GM04503 (cell line): ENCODE measurements at places on chromosomes 7 and 10.

GRCh38 chr7:22551768-22552513 is 52.0 kb upstream of the STEAP1B start:
- no peak for DNase-seq

DNA sequence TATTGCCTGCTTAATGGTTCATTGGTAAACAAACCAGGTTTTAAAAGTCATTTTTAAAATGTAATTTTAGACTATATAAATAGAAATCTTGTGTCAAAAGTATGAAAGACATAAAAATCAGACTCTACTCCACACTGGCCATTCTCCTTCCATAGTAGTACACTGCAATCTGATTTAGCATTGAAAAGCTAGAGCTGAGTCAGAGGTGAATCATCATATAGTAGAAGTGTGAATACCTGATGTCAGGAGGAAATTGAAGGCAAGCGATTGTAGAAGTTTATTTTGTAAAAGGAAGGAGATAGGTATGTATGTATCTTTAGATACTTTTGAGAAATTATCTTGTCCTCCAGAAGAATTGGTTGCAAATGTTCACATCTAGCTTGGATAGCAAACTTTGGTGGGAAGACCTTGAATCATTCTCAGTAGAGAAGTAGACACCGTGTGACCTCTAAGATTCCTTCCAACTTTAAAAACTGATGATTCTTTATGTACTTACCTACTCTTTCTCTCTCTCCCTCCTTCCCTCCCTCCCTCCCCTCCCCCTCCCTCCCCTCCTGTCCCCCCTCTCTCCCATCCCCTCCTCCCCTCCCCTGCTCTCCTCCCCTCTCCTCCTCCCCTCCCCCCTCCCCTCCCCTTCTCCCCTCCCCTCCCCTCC is 88.1 kb downstream of the BTAF1 start:
- no peak for DNase-seq

DNA sequence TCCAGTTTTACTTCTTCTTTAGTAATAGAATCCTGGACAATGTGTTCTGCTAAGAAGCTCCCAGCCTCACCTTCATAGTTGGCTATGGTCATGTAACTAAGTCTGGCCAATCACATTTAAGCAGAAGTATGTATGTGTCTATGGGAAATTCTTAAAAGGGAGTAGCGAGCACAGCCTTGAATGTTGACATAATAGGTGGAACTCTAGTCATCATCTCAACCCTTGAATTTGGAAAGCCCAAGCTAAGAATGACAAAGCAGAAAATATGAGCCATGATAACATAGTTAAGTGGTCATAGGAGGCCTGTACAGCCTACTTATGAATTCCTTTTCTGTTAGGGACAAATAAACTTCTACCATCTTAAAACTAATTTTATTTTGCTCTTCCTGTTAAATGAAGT is 134.1 kb downstream of the MAGI2 start:
- no peak for DNase-seq

DNA sequence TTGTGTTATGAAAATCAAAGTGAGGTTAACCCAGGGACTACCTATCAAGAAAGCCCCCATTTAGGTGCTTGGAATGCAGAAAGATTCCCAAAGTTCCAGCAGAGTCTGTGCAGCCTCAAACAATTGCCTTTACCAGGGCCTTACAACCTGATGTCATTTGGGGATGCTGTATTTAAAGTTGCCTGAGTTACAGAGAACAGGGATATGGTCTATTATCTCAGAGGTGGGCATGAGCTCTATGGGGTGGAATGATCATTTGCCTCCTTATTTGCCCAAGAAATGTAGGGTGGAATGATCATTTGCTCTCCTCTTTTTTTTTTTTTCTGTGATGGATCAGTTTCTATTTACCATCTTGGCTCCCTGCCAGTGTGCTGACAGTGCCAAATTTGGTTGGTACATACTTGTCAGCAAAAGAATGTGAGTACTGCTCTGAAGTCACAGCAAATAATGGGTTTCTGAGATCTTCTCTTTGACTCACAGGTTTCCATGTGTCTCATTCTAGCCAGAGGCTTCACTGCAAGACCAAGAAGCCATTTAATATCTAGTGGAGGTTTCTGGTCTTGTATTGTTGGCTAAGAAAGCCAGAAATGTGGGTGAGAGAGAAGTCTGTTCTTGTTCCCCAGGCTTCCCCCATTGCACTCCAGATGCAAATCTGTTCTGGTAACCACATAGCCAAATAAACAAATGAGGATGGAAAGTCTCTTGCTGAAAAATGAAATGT is 45.5 kb upstream of the ZNRF2 start:
- peak; percentile 22 for DNase-seq

GRCh38 chr7:112556633-112557032 is 75.8 kb downstream of the LSMEM1 start:
- no peak for DNase-seq

- DNase-seq = no peak
These were observed 2.6 kb downstream of the TMEM243 start for GRCh38 chr7:87216701-87217508.

GRCh38 chr10:97779975-97780374 is 8.2 kb upstream of the SFRP5 start:
- no peak for DNase-seq

DNA sequence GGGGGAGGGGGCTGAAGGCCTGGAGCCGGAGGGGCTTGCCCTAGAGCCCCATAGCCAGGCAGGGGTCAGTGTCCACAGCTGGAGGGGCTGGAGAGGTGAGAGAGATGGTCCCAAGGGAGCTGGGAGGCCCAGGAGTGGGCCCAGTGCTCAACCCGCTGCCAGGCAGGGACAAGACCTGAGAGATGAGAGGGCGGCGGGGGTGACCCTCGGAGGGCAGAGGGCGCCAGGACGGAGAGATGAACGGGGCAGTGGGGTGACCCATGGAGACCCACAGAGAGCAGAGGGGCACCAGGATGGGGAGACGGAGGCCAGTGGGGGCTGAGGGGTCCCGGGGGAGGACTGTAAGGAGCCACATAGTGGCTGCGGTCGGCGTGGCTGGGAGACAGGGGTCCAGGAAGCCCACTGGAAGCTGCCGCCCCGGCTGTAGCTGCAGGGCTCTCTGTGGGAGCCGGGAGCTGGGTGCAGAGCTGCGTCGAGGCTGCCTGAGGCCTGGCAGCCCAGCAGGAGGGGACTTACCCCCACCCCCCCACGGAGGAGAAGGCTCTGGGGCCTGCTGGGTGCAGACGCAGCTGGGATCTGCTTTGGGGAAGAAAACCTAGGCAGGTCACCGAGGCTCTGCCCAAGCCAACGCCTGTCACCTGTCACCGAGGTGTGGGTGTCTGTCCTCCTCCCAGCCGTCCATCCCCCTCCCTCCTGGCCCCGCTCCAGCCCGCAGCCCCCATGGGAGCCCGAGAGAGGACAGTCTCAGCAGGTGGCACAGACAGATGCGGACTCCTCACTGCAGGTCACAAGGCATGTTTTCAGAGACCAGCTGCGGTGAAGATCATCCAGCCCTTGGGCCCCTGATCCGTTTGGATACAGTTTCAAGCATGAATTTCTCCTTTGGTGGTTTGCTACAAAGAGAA is 25.1 kb downstream of the PWWP2B start:
- no peak for DNase-seq

- no peak for DNase-seq
These were observed 130.9 kb downstream of the CHN2 start for GRCh38 chr7:29325476-29325875.

- no peak for DNase-seq
These were observed 14.1 kb downstream of the SUMF2 start for GRCh38 chr7:56078196-56078595.

- DNase-seq = no peak
These were observed 157.3 kb upstream of the AUTS2 start for GRCh38 chr7:69440976-69441375.

DNA sequence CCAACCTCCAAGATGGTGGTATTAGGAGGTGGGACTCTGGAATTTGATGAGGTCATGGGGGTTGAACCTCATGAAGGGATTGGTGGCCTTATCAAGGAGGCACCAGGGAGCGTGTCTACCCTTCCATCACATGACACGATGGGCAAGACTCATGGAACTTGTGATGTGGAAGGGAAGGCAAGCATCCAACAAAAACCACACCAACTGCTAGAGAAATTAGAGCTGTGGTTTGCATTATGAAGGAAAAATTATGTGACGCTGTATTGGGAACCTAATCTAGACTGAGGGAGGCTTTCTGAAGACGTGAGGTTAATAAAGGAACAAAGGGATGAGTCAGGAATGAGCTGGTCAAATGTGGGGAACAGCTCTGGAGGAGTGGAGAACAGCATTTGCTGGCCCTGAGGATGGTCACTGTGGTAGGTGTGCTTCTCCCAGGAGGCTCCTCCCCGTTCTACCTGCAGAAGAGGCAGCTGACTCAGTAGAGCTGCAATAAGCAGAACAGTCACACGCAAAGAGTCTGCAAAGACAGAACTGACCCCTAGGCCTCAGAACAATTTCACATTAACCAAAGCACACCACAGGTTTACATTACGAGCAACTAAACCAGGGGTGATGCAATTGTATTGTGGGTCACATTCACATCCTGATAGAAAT is 236.6 kb upstream of the GRB10 start:
- peak; percentile 42 for DNase-seq

- no peak for DNase-seq
These were observed 83.8 kb upstream of the TMEM168 start for GRCh38 chr7:112873831-112874553.

- DNase-seq = peak; percentile 55
These were observed 32.3 kb downstream of the REEP3 start for GRCh38 chr10:63553473-63553872.

DNA sequence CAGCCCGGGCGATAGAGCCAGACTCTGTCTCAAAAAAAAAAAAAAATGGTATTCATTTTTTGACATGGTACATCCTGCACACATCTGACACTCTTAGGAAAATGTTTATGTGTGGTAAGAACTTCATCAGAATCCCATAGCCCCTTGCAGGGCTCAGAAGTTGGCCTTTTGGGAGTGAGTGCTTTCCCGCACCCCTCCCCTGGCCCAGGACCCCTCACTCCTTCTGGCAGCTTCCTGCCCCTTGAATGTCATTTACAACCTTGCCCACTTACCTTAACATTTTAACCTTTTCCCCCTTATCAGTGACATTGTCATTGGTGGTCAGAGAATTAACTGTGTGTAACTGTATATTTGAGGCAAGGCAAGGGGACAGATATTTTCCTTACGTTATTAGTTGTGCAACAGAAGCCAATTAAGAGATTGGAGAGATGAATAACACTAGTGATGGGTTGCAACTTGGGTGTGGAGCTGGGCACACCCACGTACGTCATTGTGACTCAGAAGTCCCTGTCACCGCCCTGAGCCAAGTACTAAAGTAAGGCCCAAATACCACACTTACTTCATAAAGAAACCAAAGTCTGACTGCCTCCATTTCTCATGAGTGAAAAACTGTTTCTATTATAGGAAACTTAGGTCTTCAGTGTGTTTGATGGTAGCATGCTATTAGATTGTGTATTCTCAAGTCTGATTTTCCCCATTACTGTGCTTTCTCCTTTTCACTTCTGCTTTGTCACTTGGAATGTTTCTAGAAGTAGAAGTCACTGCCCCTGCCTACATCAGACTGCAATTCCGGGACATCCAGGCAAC is 31.6 kb downstream of the OGDH start:
- peak; percentile 77 for DNase-seq

GRCh38 chr7:84372712-84373111 is 178.1 kb upstream of the SEMA3A start:
- no peak for DNase-seq

GRCh38 chr7:55028011-55028410 is 9.2 kb downstream of the EGFR start:
- no peak for DNase-seq

DNA sequence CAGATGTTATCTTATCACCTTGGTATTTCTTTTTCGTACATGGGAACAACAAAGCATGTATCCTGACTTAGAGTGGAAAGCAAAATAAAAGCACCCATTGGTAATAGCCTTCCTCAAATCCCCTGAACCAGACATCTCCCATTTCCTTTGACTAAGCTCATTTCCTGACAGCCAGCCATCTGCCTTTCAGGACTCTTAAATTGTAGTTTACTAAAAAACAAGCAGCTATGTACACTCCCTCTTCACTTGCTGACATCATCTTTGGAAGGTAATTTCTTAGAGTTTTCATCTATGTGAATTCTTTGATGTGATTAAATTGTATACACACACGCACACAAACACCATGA is 40.7 kb downstream of the ARL4A start:
- DNase-seq = no peak

GRCh38 chr10:94210440-94211168 is 152.1 kb downstream of the NOC3L start:
- DNase-seq = no peak

DNA sequence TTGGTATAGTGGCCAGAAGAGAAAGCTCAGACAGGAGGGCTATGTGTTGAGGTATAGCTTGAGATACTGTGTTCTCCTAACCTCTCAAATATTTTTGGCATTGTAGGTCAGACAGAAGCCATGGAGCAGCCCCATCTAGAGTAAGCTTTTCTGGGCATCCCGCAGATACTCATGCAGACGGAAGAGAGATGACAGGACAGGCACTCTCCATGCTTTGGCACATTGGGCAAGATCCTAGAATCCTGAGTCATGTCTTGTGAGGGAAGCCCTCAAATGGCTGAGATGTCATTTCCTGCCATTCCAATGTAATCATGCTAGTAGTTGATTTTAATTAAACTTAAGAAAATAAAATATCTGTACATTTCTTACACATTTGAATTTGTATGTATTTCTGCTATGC is 16.8 kb upstream of the KIF20B start:
- no peak for DNase-seq

DNA sequence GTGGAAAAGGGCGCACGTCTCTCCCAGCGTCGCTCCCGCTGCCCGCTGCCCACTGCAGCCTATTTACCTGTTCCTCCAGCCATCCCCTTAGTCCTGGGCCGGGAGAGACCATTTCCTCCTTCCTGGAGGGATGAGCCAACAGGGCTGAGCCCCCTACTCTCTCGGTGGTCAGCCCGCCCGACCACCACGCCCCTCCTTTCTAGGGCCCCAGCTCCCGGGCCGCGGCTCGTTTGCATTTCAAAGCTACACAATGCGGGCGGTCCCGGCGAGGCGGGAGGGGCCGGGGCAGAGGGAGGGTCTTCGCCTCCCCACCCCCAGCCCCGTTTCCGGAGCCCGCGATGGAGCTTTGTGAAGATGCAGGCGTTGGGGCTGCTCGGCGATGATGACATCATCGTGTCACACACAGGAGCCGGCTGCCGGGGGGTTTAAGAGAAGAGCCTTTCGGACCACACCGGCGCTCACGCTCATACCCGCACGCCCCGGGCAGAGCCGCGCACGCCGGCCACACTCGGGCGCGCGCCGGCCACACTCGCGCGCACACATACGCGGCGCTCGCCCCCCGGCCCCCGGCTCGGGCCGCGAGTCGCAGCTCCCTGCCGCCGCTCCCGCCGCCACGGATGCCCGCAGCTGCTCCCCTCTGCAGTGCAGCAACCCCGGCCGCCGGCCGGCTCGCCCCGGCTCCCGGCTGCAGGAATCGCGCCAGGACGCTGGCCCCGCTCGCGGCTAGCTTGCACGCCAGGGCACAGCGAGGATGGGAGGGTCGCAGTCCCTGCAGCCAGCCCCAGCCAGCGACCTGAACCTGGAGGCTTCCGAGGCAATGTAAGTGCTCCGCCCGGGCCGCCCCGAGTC is 107.7 kb upstream of the BTBD16 start:
- no peak for DNase-seq

GRCh38 chr10:68543004-68543918 is 15.9 kb upstream of the SLC25A16 start:
- no peak for DNase-seq

GRCh38 chr7:24755541-24756407 is 1.5 kb downstream of the GSDME start:
- DNase-seq = no peak

GRCh38 chr7:124992851-124993562 is 63.4 kb upstream of the POT1 start:
- DNase-seq = peak; percentile 31
